A549 treated with Hydrocortisone at 1 μM for 4 hours (cell line): ENCODE measurements at places on chromosomes 13 and 19. TPM values are rescaled to one million over a fixed set of nuclear protein-coding genes. Genes with fewer than 3 reads are reported as not detected.

The ZSCAN4 gene
- total RNA-seq, result not detected in 5 replicates

The FOSB gene
- 10.5 to 18.6 TPM (median 11.7 TPM) in 5 replicates for total RNA-seq

The SLC10A2 gene
- total RNA-seq, result not detected in 5 replicates

The RAP2A gene
- total RNA-seq, result 4.4 to 6.6 TPM (median 6.1 TPM) in 5 replicates

The BEST2 gene
- total RNA-seq, result 2.0 to 2.9 TPM (median 2.3 TPM) in 5 replicates

The CACNG6 gene
- total RNA-seq, result 8.8 to 12.8 TPM (median 11.3 TPM) in 5 replicates

The KCTD4 gene
- not detected in 5 replicates for total RNA-seq

The TEX29 gene
- 0.17 to 0.32 TPM (median 0.18 TPM) in 3 of 5 replicates, not detected in the others for total RNA-seq
